ENCODE measurements at places on chromosomes 1 and 21. TPM values are rescaled to one million over a fixed set of nuclear protein-coding genes. Genes with fewer than 3 reads are reported as not detected.

C4BPB gene
- total RNA-seq, result 0.10 TPM

TMEM82 gene
- not detected for total RNA-seq

PRAMEF25 gene
- total RNA-seq, result not detected

SH2D1B gene
- total RNA-seq, result not detected

KLHDC8A gene
- not detected for total RNA-seq

TIMM17A gene
- 66.3 TPM for total RNA-seq

GNG4 gene
- not detected for total RNA-seq

FAM110D gene
- 5.6 TPM for total RNA-seq

S100A12 gene
- total RNA-seq, result not detected

CITED4 gene
- 3.2 TPM for total RNA-seq

PTGS2 gene
- total RNA-seq, result 28.7 TPM

OR2AK2 gene
- not detected for total RNA-seq

PLPPR5 gene
- total RNA-seq, result not detected

GON4L gene
- total RNA-seq, result 42.8 TPM

ST6GALNAC3 gene
- total RNA-seq, result 30.4 TPM

SLC45A1 gene
- total RNA-seq, result 0.48 TPM
